Neuronal stem cell (in vitro differentiated cells): ENCODE measurements at places on chromosomes 12 and 14.
A peak's percentile ranks its signal among the peaks of the same experiment; 100 is the strongest.

- no peak for DNase-seq
Observed at GRCh38 chr12:131123817-131124216, 170.1 kb downstream of the ADGRD1 start.

DNA sequence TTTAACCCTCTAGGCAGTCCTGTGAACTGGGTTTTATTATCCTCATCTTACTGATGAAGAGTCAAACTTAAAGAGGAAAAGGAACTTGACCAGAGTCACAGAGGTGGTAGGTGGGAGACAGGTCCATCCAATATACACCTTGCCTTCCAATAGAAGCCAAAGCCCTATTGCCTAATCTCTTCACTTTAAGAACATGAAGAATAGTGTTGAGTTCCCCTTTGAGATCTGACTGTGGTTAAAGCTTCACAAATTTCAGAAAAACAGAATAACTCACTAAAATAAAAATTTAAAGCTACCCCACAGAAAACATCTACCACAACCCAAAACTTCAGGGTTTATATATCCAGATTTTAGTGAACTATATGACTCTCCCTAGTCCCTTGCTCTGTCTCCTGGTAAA, 115.4 kb downstream of the ETV6 start:
- no peak for DNase-seq

- DNase-seq = peak; percentile 76
Observed at GRCh38 chr14:104094709-104095425, 9.4 kb downstream of the ASPG start.

- DNase-seq = no peak
Observed at GRCh38 chr12:50182461-50182860, 15.3 kb upstream of the CERS5 start.

- peak; percentile 39 for DNase-seq
Observed at GRCh38 chr12:13362260-13362841, 165.8 kb downstream of the EMP1 start.

GRCh38 chr12:57726884-57727757, 11.4 kb downstream of the AGAP2 start:
- no peak for DNase-seq

DNA sequence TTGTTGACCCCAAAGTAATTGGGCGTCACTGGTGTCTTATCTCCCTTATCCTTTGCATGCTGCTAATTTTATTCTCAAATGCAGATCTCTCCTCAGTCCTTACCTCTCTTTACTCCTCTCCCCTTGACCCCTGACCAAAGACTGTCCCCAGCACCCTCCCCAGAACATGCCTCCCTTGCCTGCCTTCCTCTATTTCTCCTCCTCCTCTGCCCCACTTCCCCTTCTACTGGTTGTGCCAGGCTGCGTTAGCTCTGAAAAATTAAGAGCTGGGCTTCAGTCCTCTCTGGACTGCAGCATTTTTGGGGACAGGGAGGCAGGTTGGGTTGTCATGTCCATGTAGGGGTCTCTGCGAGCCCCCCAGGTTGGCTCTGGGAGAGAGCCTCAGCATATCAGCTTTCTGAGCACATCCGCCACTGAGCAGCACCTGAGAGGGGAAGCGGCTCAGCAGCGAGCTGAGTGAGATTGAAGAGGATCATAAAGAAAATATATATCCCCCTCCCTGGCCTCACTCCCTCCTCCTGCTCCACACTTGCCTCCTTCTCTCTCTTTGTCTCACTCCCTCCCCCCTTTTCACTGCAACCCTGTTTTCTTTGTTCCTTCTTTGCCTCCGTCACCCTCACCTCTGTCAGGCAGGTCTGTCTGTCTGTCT, 6.4 kb upstream of the CISTR start:
- no peak for DNase-seq

DNA sequence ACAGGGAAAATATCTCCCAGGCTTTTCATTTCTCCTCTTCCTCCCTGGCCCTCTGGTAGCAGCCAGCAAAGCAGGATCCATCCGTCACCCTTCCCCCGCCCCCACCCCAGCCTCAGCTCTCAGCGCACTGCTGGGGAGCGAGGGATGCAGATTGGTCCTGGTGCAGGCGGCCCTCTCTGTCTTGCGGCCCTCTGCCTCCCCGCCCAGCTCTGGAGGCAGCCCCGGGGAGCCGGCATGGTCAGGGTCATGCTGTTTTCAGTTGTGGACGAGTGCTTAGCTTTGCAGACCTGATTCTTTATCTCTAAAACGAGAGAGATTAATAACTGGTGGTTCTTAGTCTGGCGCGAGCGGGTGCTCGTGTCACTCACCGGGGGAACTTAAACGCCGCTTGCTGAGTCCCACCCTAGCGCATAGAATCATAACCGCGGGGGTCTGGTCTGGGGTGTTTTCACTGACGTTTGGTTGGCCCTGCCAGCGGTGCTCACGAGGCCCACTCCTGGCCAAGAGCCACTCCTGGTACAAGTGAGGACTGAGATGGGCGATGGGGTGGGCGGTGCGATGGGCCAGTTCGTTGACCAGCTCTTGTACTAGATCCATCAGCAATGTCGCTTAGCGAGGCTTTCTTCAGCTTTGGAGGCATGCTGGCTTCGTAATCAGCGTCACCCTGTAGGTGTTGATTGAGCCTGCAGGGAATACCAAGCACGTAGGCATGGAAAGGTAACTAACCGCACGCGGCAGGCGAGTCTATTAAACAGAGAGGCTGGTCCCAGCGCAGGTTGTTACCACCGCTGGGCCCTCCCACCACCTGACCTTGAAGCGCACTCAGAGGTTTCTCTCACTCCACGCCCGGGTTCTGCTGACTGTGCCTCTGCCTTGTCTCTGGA, 95.2 kb downstream of the TSPAN9 start:
- DNase-seq = no peak

DNA sequence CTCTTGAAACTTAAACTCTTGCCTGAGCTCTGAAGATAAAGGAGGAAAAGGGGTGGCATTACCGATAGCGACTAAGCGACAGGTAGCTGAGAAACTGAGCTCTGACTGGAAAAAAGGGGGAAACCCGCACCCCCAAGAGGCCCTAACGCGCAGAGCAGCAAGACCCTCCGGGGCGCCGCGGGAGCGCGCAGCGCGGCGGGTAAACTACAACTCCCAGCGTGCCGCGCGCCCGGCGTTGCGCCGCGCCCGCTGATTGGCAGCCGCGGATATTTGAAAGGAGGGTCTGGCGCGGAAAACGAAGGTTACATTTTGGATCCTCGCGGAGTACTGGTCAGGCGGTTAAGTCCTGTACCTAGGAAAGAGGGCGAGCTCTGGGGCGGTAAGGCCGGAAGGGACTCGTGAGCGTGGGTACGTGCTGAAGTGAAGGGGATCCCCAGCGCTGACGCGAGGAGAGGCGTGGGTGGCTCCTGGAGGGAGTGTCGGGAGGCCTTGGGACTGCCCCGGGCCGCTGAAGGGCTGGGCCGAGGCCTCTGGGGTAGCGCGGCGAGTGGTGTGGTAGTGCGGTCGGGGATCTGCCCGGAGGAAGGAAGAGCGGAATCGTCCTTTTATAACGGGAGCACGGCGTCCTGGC, at the start of gene ESPL1:
ESPL1 (plus strand) TSS at position 301 of the 631 bp plus-strand sequence. CDS start 468 bp downstream, outside the sequence.
- peak; percentile 83 for DNase-seq

DNA sequence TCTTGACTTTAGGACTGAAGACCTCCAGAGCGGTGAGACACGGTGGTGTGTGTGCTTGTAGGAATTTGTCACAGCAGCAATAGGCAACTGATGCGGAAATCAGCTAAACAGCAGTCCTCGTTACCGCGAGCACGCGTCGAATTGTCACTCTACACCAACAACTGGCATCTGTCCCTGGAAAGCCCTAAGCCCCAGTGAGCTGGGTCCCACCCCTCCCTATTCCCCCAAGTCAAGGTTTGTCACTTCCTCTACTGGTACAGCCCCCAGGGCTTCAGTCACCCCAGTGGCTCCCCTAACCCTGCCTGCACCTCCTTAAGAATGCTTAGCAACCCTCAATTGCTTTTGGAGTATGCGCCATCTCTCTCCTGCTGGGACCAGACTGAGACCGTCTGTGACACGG, 173.6 kb downstream of the PIWIL1 start:
- no peak for DNase-seq

DNA sequence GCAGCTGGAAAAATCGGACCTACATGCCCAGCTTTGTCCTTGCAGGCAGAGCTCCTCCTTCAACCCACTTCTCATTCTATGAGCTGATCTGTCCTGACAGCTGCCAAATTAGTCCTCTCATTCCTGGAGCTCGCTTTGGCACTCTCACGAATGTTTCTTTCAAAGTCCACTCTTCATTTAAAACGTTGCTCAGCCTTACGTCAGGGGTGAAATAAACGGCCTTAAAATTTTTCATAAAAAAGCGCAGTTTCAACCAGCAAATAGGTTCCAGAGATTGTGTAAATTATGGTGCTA, 120.9 kb upstream of the HIF1A start:
- DNase-seq = no peak

DNA sequence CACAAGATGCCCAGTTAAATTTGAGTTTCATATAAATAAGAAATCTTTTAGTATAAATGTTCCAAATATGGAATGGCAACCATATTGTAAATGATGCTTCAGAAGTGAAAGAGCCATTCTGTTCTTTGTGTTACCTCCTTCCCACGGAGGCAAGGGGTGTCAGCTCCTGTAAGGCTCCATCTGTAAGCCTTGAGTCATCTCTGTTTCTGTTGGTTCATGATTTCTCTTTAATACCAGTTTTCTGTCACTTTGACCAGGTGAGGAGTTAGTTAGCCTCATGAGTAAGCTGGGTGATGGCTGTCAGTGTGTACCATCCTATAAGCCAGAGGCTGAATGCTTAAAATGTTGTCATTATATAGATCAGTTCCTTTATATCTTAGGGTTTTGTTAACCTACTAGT, 61.9 kb downstream of the TMEM30B start:
- no peak for DNase-seq

GRCh38 chr12:68868043-68868790, 60.2 kb downstream of the MDM2 start:
- DNase-seq = no peak

GRCh38 chr12:131105736-131106348, 152.1 kb downstream of the ADGRD1 start:
- DNase-seq = no peak

DNA sequence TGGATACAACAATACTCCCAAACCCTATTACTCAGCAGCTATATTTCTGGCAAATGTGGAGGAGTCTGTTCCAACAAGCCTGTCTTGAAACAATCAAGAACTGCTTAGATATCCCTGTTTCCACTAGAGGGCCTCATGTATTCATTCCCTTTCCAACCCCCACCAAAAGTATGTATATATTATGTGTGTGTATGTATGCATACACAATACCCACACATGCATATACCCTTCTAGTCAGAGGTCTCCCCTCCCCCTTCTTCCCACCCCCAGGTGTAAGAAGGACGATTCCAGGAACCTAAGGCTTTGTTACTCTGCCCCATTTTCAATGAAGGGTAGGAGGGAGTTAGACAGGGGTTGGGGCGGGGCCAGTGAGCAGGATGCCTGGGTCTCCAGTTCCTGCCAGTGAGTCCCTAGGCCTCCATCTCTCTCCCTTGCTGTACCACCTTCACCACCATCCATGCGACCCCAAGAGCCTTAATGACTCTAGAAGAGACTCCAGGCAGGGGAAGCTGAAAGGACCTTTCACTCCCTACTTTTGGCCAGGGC, at the start of gene DGKA:
DGKA (plus strand) TSS at position 392 of the 546 bp plus-strand sequence. CDS start 5,342 bp downstream, outside the sequence.
- no peak for DNase-seq

DNA sequence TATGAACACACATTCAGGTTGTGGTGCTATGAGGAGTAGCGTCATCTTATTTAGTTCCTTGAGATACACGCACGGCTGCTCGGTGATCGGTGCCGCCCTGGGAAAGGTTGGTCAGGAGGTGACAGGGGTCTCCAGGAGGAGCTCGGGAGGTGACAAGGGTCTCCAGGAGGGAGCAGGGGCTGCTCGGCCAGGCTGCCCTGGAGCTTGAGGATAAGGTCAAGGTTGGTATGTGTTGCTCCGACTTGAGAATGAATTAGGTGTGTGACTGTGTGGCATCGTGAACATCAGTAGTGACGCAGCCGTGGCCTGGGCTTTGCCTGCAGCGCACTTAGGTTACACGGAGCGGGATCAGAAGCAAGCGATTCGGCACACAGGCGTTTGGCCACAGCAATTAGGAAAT, 36.2 kb downstream of the CCDC92 start:
- no peak for DNase-seq

DNA sequence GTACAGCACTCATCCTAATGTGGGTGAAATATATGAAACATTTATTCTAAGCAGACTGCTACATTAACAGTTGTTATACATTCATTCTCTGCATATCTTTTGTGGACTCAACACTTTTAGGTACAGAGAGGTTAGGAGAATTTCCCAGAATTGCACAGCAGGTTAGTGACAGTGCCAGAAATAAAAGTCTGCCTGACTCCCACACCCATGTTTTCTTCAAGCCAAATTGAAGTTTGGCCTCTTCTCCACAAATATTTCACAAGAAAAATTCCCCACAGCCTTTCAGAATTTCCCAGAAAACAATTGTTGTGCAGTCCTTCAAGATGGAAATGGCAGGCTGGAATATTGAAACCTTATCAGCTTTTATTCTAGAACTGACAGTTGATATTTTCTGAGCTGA, 464.8 kb downstream of the RAD51B start:
- no peak for DNase-seq

GRCh38 chr14:53011053-53011462, 60.2 kb upstream of the FERMT2 start:
- peak; percentile 56 for DNase-seq

- no peak for DNase-seq
Observed at GRCh38 chr12:75657831-75658230, 146.4 kb upstream of the KRR1 start.

GRCh38 chr14:94933486-94933885, 163.6 kb upstream of the GSC start:
- DNase-seq = no peak

DNA sequence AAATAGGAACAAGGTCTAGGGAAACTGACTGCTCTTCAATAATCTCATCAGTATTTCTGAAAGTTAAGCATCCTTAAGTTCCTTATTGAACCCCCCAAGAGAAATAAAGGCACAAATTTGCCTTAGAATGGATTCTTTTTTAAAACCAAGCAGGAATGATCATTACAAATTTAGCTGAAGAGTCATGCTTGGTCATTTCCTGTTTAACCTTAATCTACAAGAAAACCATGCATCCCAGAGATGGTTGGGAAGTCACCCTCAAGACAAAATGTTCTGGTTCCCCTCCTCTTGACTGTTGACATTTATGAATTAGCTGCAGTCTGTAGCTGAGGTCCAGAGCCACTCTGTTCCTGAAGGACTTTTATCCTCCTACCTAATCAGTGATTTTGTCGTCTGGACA, 291.8 kb upstream of the G2E3 start:
- no peak for DNase-seq

GRCh38 chr12:66119229-66119869, 11.2 kb downstream of the LLPH start:
- DNase-seq = no peak

DNA sequence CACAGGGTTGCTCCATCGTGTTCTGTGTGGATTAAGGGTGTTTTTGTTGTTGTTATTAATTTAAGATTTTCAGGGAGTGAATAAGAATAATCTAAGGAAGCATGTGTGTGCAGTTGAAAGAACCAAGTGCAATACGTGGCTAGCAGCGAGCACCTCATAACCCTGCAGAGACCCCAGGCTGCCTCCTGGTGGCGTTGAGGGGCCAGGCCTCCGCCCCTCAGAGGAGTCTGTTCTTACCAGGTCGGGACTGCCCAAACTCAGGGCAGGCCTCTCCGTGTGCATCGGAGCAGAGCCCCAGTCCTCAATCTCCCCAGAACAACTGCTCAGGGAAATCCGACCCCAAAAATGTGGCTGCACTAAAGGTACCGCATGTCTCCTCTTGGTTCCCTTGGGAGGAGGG, 36.8 kb downstream of the IL31 start:
- no peak for DNase-seq

- DNase-seq = peak; percentile 38
Observed at GRCh38 chr12:11209113-11209512, 22.4 kb upstream of the TAS2R42 start.

GRCh38 chr12:30896461-30896860, 30.1 kb upstream of the TSPAN11 start:
- DNase-seq = no peak
